T47D (cell line): ENCODE measurements at places on chromosomes 12 and 14.

- no peak for DNase-seq
These were observed 620.1 kb downstream of the MED13L start for GRCh38 chr12:115657081-115658013.

GRCh38 chr14:30125322-30125979, 197.8 kb upstream of the PRKD1 start:
- DNase-seq: no peak

GRCh38 chr14:100554082-100554677, 33.0 kb downstream of the BEGAIN start:
- no peak for DNase-seq

DNA sequence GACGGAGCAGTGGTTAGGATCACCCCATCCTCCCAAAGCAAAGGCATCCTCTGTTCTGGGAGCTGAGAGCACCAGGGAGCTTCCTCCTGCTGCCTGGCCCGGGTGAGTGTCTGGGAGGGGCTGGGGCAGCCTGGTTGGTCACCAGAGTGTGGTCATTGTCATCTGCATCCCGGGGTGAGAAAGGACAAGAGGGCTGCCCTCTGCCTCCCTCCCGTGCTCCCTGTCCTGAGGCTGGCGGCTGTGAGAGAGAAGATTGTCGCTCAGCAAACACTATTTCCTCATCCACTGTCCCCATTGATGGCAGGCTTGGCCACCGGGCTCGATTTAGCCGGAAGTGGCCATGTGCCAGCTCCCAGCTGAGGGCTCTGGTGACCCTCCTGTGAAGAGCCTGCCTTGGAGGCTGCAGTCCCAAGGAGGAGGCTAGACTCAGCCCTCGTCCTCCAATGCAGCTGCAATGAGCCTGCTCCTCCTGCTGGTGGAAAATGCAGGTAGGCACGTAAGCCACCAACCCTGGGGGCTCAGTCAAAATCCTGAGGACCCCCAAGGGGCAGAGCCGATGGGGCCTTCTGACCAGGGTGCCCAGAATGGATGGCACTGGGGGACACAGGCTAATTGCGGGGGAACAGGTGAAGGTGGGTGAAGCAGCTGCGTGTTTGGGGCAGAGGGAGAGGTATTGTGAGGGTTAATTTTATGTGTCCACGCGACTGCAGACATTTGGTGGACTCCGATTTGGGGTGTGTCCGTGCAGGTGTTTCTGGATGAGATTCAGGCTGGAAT, 155.7 kb downstream of the KIF26A start:
- DNase-seq: peak; percentile 38

- no peak for DNase-seq
These were observed 10.0 kb upstream of the NR1H4 start for GRCh38 chr12:100463661-100464060.

DNA sequence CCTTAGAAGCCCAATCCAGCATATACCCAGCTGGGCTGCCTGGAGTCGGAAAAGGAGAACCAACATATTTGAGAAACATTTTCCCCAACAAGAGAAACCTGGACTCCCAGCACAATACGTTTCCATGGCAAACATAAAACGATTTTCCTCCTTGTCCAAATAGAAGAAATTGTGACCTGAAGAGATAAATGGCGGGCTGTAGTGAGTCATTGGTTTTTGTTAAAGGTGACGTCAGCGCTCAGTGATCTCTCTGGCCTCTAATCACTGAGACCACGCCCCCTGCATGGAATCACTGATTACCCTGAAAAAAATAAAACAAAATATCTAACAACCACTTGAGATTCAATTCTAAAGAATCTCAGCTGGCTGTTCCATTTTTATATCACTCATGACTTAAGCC, 6.0 kb downstream of the CCDC60 start:
- DNase-seq: no peak

GRCh38 chr12:94326727-94327126, 132.9 kb downstream of the CEP83 start:
- DNase-seq: no peak

- DNase-seq: no peak
These were observed 27.4 kb upstream of the GUCY2C start for GRCh38 chr12:14723763-14724162.

DNA sequence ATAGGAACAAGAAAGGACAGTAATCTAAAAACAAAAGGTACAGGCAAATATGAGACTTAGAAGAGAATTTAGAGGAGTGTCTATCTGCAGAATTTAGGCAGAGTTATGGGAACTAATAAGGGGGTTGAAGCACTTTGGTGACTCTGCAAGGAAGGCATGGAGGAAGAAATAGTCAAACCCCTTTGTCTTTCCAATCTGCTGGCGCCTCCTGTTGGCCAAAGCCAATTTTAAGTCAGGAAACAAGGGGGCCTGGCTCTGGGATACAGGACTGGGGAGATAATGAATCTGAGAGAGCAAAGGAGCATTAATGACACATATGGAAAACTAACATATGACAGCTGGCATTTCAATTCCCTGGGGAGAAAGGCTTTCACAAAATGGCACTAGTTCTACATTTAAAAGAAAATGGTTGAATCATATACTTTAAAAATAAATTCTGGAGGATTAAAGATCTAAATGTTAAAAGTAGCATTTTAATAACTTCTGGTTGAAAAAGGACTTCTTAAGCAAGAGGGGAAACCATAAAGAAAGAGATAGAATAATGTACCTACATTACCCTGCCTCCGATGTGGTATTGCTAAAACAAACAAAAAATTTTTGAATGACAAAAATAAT, 48.5 kb upstream of the CSRP2 start:
- DNase-seq: peak; percentile 22

DNA sequence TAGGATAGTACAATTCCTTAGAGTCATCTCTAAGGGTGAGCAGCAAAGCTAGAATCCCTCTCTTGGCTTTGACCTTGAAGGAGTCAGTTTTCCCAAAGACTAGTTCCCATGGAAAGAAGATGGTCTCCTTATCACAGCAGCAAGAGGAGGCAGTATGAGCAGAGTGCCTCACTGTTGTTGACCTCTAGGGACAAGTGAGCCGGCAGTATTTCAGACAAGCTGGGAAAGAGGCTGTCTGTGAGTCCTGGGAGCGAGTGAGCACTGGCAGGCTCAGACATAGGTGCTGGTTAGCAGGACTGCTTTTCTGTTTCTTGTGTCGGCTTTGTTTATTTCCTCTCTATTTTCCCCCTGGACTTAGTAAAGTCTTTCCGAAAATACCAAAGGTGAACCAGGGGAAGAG, 60.7 kb downstream of the NTF3 start:
- DNase-seq: no peak

GRCh38 chr12:15984097-15984800, 73.1 kb downstream of the DERA start:
- no peak for DNase-seq

GRCh38 chr12:92237762-92238523, 92.3 kb upstream of the BTG1 start:
- no peak for DNase-seq

DNA sequence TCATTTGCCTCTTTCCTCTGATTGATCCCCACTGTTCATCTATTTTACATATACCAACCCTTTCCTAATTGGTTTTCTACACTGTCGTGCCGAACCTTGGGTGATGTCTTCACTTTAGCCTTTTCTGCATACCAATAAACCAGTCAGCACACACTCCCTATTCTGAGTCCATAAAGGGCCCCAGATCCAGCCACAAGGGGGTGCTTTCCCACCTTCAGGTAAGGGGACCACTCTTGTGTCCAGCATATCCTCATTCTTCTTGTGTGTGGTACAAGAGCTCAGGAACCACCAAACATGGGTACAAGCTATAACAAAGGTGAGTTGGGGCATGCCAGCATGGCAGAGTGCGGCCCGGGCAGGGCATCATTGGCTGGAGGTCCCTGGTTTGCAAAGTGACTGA, 859.8 kb downstream of the FSCB start:
- peak; percentile 43 for DNase-seq

DNA sequence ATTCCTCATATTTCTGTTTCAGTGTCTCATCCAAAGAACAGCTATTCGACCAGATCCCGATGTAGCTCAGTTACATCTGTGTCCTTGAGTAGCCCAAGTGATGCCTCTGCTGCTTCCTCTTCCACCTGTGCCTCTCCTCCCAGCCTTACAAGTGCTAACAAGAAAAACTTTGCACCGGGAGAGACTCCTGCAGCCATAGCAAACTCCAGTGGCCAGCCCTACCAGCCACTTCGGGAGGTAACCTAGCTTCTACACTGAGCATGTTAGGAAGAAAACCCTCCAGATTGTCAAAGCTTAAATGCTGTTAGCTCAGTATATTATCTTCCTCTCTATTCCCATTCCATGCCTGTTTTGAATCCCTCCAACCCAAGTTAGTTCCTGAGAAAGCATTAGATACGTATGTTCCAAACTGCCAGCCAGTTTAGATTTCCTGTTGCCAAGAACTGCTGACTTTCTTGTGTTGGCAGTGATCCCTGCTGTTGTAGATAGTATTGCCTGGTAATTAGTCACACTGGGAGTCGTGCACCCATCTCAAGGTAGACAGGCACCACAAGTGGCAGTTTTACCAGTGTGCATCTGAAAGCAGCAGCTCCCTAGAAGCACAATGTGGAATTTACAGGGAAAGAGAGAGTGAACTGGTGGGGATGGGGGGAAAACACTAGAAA, 14.0 kb upstream of the KCNH3 start:
- no peak for DNase-seq

- no peak for DNase-seq
These were observed 38.3 kb downstream of the TTC7B start for GRCh38 chr14:90777830-90778485.

GRCh38 chr12:50533971-50534370, 29.2 kb downstream of the DIP2B start:
- no peak for DNase-seq

- no peak for DNase-seq
These were observed 56.3 kb downstream of the CCDC88C start for GRCh38 chr14:91361233-91361811.

DNA sequence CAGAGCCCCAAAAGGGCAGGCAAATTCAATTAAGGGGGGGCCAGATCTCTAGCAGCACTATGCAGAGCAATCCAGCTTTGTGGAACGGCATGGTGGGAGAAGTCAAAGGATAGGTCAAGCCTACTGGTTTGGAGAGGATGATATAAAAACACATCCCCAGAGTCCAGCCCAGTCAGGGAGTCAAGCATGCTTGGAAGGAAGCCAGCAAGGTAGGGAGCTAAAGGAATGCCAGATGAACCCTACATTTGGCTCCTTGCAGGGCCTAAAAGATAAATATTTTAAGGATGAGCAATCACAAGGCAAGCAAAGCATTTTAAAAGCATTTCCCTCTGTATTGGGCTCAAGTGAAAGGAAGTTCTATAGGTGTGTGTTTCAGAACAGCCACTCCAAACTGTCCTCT, 21.4 kb downstream of the KCTD10 start:
- no peak for DNase-seq
